Activated naive CD8-positive, alpha-beta T cell treated with anti-CD3 and anti-CD28 coated beads, Interleukin-2, amount 50 U/mL, for 24 hours (primary cell): ENCODE measurements at places on chromosomes 2 and 18.

- DNase-seq, result peak; percentile 91
These were observed 18.7 kb upstream of the DUSP2 start for GRCh38 chr2:96163768-96164429.

GRCh38 chr2:107412209-107412904 lies 414.3 kb upstream of the RGPD4 start:
- DNase-seq, result no peak

GRCh38 chr2:71559080-71559827 lies 105.9 kb downstream of the DYSF start:
- DNase-seq, result no peak

DNA sequence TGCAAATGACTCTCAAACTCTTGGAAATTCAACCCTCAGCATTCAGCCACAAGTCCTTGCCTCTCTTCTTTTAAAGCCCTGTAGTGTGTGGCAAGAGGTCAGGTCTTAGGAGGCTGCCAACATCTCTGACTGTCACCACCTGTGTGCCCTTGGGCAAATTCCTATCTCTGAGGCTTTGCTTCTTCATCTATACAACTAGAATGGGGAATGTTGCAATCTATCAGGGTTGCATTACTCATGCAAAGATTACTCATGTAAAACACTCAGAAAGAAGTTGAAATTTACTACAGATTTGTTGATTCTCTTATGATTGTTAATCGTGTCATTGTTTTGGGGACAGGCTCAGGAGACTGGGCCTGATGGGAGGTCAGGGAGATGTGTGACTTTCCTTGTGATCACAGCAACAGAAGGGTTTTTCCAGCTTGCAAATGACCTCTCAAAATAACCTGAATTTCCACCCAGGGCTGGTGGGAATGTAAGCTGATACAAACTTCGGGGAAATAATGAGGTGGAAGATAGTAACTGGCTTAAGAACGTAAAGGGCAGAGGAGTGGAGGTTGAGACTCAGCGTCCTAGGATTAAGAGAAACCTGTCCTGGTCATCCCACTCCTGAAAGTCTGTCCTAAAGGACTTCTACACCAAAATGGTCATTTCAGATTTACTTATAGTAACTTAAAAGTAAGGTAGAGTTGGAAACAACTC lies 32.1 kb upstream of the SIGLEC15 start:
- DNase-seq, result no peak
